ENCODE measurements at places on chromosomes 4 and X.
A peak's percentile ranks its signal among the peaks of the same experiment; 100 is the strongest.

GRCh38 chrX:48761674-48762471 lies at the start of gene GLOD5:
GLOD5 (plus strand) TSS chrX:48761747; CDS start chrX:48761791, 44 bp downstream.
- peak; percentile 9 for DNase-seq

GRCh38 chr4:173013232-173013930 lies 155.2 kb upstream of the GALNT7 start:
- DNase-seq, result peak; percentile 20

GRCh38 chr4:47219586-47219985 lies 188.2 kb downstream of the GABRB1 start:
- DNase-seq, result peak; percentile 16

DNA sequence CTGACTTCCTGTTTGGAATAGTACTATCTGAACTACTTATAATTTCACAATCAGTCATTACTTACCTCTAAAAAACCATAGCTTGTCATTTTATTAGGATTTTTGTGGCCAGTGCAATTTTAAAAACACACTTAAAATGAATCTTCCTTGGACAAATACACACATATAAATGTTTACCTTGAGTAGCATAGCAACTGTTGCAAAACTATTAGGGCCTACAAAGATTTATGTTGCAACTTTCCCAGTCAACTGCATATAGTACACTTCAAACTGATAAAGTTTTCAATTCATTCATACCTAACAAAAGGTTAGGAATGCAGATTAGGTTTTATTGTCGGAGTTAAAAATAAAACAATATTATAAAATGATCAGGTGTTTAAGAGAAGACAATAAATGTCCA lies 193.0 kb downstream of the PDGFC start:
- peak; percentile 43 for DNase-seq

- no peak for DNase-seq
Measured at GRCh38 chrX:63751481-63751880, 33.5 kb downstream of the ARHGEF9 start.

Data from H4 (cell line).